ENCODE measurements at places on chromosomes 3 and 15.

DNA sequence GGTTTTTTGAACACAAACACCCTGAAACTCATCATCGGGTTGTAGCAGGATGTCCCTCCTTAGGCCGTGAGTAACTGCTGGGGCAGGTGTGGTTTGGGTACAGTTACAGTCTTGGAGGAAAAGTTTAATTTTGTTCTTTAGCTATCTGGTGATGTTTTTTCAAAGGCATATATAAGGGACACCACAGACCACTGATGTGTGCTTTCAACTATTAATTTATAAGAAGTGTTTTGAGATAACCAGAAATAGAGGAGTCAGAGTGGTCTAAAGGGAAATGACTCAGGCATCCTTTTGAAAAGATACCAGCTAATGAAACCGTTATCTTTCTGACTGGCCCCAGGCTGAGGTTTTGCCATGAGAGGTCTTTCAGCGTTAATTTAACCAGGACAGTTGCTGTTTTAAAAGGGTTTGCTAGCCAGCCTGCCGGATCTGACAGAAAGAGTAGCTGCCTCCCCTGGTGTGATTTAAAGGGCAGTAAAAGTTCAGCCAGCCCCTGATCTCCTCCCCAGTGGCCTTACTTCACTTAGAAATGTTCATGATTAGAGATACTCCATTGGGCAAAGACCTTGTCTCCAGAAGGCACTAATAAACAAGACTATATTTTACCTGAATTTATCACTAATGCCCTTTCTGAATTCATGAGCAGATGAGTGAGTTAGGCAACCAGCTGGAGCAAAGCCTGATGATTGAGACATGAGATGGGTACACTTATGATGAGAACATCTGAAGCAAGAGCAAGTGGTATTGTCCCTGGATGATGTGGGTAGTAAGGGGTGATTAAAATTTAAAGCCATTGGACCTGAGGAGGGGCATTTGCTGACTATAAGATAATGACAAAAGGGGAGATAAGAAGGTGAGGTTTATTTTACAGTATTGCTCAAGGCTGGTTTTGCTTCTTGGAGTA is 482.5 kb upstream of the TBL1XR1 start:
- peak; percentile 32 for DNase-seq

- DNase-seq: no peak
Measured at GRCh38 chr3:184448321-184449160, 68.7 kb downstream of the CHRD start.

DNA sequence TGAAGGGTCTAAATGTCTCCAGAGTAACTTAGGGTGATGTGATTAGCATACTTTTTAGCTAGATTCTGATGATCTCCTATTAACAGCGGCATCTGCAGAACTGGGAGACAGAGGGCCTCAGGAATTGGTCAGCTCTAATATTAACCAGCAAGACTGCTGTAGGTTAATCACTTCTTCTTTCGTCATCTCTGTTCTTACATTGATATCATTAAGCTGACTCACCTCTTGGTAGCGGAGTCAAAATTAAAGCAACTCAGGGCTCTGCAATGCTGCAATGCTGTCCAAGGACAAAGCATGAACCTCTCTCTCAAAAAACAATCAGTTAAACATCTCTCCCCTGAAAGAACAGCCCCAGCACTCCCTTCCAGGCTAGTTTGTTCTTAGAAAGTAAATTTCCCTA is 57.5 kb upstream of the TRA2B start:
- no peak for DNase-seq

- DNase-seq: no peak
Measured at GRCh38 chr15:81851325-81851724, 194.5 kb downstream of the MEX3B start.

GRCh38 chr3:134768116-134768515 is 26.9 kb upstream of the EPHB1 start:
- DNase-seq: no peak

GRCh38 chr3:103195216-103195615 is 760.4 kb downstream of the ZPLD1 start:
- DNase-seq: no peak

DNA sequence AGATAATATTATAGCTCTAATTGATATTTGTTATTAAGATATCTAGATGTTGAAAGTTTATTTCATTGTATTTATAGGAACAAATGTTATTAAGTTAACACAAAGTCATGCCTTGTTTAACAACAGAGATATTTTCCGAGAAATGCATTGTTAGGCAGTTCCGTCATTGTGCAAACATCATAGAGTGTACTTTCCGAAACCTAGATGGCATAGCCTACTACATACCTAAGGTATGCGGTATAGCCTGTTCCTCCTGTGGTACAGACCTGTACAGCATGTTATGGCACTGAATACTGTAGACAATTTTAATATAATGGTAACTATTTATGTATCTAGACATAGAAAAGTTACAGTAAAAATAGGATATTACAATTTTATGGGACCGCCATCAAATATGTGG is 114.3 kb downstream of the NAALADL2 start:
- no peak for DNase-seq

- DNase-seq: no peak
Measured at GRCh38 chr3:115885621-115886020, 262.3 kb downstream of the GAP43 start.

DNA sequence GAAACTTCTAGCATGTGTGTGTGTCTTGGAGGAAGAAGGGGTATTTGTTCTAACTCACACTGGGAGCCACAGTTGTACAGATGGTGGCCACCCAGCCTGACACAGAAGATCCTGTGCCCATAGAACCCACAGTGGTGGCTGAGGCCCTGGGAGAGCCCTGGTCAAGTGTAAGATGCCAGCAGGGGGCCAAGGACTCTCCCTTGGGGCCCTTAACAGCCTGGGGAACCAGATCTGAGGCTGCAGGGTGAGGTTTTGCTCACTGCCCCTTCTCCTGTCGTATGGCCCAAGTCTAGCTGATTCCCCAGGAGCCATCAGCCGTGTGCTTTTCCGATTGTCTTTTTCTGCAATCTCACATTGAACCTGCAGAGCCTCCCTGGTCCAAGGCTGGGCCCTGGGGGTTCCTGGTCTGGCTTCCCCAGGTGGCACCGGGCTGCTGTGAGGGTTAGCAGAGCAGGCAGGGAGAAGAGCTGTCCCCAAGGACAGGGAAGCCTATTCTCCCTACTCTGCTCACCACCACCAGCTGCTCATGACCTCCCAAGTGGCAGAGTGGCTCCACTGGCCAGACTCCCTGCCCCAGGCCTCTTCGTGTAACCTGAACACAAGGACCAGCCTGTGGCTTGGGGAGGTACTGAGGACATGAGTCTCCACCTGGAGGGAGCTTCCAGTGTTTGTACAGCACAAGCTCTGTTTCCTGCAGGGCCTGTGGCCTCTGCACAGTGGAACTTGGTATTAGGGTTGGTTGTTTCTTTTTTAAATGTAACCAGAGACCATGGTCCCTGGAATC is 51.9 kb downstream of the CA12 start:
- no peak for DNase-seq

DNA sequence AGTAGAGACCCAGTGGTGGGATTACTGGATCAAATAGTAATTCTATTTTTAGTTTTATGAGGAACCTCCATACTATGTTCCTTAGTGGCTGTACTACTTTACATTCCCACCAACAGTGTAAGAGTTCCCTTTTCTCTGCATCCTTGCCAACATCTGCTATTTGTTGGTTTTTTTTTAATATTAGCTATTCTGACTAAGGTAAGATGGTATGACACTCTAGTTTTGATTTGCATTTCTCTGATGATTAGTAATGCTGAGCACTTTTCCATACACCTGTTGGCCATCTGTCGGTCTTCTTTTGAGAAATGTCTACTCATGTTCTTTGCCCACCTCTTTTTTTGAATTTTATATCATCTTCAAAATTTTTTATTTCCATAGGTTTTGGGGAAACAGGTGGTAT is 34.2 kb upstream of the RAP2B start:
- no peak for DNase-seq

DNA sequence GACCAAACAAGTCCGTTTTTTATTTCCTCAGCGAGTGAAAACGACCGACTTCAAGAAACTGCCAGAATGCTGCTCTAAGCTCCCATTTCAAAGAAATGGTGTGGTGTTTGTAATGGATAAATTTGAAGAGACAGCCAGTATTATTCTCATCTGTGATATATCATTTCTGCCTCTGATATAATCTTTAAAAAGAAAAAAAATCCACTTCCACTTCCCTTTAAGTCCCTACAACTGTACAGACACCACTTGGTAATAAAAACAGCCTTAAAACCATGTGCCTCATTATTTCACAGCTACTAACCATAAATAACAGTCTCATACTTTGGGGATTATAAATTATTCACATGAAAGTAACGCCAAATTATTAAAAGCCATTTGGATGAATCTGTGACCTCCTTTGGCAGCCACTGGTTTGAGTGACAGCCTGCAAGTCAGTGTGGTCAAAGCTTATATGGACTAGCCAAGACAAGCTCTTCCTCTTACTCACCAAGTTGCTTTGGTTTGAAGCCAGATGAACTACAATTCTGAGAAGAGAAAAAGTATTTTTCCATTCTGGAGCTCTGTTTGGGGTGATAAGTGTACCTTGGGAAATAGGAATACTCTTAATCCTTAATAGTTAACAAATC is 168.0 kb downstream of the SHOX2 start:
- no peak for DNase-seq

DNA sequence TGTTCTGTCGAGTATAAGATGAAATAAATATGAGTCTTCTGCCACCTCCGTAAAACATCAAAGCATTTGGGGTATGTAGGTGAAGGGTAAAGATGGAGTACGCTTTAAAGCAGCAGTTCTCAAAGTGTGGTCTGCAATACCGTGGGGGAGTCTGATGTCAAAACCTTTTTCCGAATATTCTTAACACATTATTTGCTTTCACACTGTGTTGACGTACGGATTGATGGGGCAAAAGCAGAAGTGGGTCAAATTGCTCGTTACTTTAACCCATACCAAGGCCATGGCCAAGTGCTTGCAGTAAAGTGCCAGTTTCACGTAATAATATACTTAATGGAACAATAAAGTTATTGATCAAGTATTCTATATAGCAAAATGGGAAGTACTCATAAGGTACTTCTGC is 36.3 kb downstream of the PAK2 start:
- no peak for DNase-seq

- DNase-seq: no peak
Measured at GRCh38 chr3:194148383-194148782, 12.4 kb downstream of the HES1 start.

DNA sequence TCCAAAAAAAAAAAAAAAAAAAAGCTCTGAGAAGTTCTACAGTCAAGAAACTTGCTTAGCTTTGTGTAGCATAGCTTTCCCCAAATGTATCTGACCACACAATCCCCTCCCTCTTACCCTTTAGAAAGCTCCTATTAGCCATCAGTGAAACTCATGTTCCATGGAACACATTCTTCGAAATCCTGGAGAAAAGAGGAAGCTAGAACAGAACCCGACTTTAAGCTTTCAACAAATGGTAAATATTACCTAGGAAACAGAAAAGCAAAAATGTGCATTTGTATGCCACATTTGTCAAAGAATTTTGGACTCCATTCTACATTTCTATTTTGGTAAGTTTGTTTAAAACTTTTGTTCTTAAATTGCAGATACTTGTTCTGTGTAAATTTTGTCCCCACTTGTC is 17.4 kb upstream of the CRTC3 start:
- no peak for DNase-seq

DNA sequence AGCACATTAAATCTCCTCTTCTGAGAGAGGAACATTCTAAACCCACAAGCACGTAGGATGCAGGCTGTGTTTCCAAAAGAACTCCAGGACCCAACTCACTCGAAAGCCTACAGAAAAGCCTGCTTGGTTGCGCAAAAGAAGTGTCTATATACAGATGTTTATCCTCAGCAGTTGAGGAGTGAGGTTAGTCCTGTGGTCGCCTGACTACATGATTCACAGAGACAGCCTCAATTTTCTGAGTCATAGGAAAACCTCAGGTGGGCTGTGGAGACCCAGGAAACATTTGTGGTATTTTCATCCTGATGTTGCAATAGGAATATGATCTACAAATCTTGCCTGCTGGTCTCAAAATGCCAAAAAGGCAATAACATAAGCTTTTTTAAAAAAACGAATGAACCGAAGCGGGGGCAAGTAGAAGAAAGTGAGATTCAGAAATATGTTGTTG is 183.8 kb upstream of the THRB start:
- DNase-seq: no peak

DNA sequence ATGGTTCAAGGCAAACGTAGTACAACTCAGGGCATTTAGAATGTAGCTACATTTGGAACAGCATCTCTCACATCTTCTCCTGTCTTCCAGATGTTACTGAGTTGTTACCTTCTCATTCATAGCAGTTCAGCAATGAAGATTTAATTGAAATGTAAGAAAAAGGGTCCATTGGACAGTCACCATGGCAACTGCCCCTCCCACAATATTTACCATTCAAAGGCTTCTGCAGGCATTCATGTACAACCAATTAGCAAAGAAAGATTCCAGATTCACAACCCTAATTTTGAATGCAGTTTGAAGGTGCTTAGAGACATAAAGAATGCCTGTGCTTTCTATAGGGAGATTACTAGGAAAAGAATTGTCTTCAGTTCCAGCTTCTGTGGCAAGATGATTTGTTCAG is 22.2 kb downstream of the SCN11A start:
- DNase-seq: no peak

DNA sequence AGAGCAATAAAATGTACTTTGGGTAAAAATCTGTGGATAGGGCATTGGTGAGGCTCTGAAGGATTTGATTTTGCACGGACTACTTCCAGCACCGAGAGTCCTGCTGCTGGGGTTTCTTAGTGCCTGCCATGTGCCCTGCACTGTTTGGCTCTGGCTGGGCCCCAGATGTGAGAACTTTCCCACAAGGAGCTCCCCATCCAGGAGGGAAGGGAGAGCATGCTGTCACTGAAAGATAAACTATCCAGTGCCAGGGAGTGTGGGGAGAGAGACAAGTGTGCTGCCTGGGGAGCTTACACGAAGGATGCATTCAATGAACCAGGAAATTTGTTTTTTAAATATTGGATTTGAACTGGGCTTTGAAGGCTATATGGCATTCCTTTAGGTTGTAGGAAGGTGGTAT is 30.2 kb downstream of the LPP start:
- DNase-seq: no peak

- peak; percentile 31 for DNase-seq
Measured at GRCh38 chr3:88059380-88060170, 520 bp downstream of the ZNF654 start.

DNA sequence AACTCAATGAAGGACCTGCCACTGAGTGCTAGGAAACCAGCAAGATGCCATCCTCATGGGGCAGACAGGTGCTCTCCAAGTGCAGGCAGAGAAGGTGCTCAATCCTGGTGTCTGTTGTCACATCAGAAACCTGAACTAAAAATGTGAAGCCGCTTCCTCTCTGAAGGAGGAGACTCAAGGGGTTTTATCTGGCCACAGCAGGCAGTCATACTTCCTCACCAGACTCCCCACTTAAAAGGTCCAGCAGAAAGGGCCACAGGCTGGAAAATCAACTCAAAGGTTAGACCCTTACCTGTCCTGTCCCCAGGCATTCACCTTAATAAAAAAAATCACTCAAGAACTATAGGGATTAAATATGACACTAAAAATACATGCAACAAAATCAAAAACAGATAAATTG is 4.8 kb downstream of the CCDC12 start:
- no peak for DNase-seq

- no peak for DNase-seq
Measured at GRCh38 chr3:183477801-183478456, 49.5 kb upstream of the MCF2L2 start.
